G401 (cell line): ENCODE measurements at places on chromosomes 7 and 10.

- DNase-seq = no peak
Measured at GRCh38 chr10:87960230-87960629, 96.8 kb downstream of the PTEN start.

DNA sequence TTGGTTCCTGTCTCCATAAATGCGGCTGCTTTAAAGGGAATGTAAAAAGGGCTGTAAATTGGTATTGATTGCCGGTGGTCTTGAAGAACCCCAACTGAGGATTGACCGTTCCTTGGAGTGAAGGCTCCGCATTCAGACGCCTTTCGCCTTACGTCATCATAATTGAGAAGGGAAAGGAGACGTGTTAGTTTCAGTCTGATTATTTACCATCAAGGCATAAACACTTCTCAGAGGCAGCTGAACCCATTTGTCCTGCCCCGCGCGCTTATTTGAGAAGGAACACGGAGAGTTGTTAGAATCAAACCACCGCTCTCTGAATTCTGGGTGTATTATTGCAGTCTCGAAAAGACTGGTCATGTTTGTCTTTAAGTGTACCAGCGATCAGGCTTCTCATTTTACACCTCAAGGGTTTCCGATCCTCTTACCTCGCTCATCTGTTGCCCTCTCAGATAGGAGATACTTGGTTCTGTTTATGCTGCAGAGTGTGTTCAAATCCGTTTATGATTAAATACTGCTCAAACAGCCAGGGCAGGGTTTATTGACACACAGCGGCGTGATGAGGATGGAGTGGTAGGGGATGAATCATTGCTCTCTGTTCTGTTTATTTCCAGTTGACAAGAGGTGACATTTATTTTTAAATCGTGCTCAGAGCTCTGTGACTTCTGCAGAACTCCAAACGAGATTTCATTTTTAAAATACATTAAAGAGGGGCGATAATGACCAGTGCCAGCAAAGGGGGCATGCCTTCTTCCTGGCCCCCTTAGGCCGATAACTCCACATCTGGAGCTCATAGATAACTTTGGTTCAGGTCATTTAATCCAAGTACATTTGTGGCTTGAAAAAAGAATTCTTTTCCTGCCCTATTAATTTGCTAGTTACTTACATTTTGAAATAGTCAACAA, 30.4 kb downstream of the FOXK1 start:
- DNase-seq = no peak

GRCh38 chr10:4067531-4067930, 282.5 kb upstream of the KLF6 start:
- DNase-seq = no peak

DNA sequence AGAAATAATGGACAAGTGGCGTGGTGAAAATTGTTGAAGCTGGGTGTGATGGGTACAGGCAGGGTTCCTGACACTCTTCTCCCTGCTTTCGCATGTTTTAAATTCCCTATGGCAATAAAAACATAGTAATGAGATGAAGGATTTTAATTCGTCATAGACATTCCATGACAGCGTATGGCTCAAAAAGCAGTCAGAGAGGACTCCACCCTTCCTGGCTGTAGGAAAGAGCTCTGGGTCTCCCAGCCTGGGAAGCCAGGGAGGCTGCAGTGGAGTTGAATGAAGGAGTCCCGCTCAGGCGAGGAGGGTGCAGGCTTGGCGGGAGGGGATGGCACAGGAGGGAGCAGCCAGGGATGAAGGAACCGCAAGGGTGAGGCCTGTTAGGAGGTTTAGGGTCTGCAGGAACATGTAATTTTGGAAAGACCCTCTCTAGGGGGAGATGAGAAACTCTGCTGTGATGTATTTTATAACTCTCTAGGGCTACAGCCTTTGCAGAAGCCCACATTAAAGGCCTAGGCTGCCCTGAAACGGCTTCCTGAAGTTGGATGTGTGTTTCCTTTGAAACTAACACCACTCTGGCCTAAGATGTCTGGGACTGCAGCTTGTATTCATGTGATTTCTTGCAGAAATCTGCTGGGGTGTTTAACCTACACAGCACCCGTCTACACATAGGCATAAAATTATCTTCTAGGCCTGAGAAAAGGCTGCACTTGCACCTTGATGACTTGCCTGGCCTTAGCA, 7.6 kb upstream of the LARP4B start:
- no peak for DNase-seq

DNA sequence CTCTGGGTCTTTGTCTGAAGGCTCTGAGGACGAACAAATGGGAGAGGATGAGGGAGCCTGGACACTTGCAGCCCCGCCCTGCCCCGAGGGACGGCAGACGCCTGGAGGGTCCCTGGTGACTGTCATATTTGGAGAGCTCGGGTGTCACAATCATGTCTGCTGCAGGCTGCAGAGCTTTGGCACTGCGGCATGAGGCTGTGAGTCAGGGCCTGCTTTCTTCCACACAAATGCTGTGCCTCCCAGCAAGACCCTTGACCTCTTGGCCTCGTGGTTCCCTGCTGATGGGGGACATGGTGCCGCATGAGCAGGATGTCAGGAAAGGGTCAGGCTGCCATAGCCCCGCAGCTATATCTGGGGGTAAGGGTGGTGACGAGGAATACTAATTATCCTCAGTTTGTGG, 64.9 kb upstream of the PPIF start:
- no peak for DNase-seq

DNA sequence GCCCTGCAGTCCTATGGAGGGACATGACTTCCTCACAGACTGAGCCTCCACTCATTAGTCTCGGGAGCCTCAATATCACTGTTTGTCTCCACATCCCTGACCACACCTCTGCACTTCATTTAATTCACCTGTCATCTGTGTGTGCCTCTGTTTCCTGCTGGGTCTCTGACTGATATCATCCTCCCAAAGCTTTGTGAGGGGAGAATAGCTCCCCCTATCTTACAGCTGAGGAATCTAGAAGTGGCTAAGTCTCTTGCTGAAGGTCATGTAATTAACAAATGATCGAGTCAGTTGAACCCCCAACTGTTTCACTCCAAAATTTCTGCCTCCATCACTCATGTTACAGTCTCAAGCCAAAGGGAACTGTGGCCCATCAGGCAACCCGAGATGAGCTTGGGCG, 5.5 kb upstream of the CPXM2 start:
- no peak for DNase-seq

DNA sequence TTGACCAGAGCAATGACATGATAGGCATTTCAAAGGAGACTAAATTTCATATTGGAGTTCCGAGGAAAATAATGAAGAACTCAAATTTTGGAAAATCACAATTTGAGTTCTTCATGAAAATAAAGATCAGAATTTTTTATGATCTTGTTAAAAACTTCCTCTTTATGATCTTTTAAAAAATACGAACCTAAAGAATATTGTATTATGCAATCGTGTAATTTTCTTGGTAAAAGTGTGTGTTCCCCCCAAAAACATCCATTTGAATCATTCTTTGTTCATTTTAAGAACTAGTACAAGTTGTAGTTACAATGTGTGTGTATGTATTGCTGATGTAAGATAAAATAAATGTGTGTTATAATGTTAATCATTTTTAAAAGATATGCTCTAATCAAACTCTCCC, 79.3 kb upstream of the PDK4 start:
- no peak for DNase-seq

- DNase-seq = no peak
Measured at GRCh38 chr10:117531371-117532002, 11.1 kb upstream of the EMX2 start.
